ENCODE measurements at places on chromosomes 5 and 9. TPM values are rescaled to one million over a fixed set of nuclear protein-coding genes. Genes with fewer than 3 reads are reported as not detected.

Gene INSYN2B
- 52.3 TPM for total RNA-seq

Gene SLC36A2
- not detected for total RNA-seq

Gene PLK2
- 702 TPM for total RNA-seq

Gene TYRP1
- total RNA-seq, result 1.1 TPM

Gene NTRK2
- total RNA-seq, result 0.10 TPM

Gene OR1Q1
- not detected for total RNA-seq

Gene HK3
- total RNA-seq, result under 0.01 TPM

Gene KCTD16
- 0.19 TPM for total RNA-seq

Gene ANKRD55
- 2.6 TPM for total RNA-seq

Gene NEUROG1
- not detected for total RNA-seq

Gene PCDHA10
- total RNA-seq, result 0.19 TPM

Gene CYFIP2
- 21.6 TPM for total RNA-seq

Gene CNTRL
- total RNA-seq, result 11.8 TPM

Gene ASPN
- not detected for total RNA-seq

Gene TRIM36
- 2.2 TPM for total RNA-seq

Gene TMEM8B
- 0.19 TPM for total RNA-seq

Gene B4GALT7
- 45.1 TPM for total RNA-seq

Gene FAM151B
- 1.6 TPM for total RNA-seq

Gene CDKN2B
- total RNA-seq, result 9.1 TPM

Gene SMIM33
- total RNA-seq, result not detected

Gene OTP
- total RNA-seq, result not detected

Gene INSL4
- total RNA-seq, result not detected

Gene PLPP7
- 2.6 TPM for total RNA-seq

Gene NIPSNAP3A
- 53.6 TPM for total RNA-seq

Gene PCDHB6
- total RNA-seq, result under 0.01 TPM

Gene PPP3R2
- not detected for total RNA-seq

Gene PRUNE2
- 6.5 TPM for total RNA-seq

Gene CSNK1G3
- total RNA-seq, result 55.5 TPM

Gene IFNA2
- total RNA-seq, result not detected

Gene PHF24
- total RNA-seq, result not detected

Gene TAF11L10
- total RNA-seq, result not detected

Gene TMEM215
- under 0.01 TPM for total RNA-seq

Gene TOMM5
- 136 TPM for total RNA-seq

All from vein endothelial cell (primary cell).